ENCODE measurements at places on chromosomes 7 and 10. TPM values are rescaled to one million over a fixed set of nuclear protein-coding genes. Genes with fewer than 3 reads are reported as not detected.

Gene KIAA1549
- total RNA-seq: 2.7 TPM

Gene FBXL13
- 0.15 TPM for total RNA-seq

- DNase-seq: no peak
These were observed 102.1 kb downstream of the PDGFA start for GRCh38 chr7:417625-417889.

DNA sequence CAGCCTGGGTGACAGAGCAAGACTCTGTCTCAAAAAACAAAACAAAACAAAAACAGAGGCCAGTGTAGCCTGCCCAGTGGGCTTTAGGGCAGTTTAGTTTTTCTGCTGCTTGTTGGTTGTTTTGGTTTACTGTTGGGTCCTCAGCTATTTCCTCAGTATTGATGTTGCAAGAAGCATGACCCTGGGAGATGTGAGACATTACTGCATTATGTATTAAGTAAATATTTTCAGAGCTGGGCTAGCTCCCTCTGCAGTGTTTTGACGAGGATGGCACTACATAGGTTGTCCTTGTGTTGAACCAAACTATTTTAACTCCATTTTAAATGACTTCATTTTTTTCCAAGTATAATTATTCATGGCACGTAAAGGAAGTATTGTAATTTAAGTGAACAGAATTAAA is 4.8 kb downstream of the AKAP9 start:
- no peak for DNase-seq

DNA sequence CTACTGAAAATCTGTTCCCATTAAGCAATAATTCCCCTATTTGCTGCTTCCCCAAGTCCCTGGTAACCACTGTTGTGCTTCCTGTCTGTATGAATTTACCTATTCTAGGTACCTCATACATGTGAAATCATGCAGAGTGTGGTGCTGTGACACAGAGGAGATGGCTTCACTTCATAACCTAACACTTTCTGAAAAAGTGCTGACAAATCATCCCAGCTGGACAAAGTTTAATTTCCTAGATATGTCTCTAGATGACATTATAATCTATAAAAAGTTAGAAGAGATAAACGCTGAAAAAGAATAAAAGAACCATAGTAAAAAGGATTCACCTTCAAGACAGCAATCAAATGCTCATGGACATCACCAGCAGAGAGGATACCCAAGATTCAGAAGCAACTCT is 277.9 kb downstream of the SKIDA1 start:
- no peak for DNase-seq

- DNase-seq: no peak
These were observed 98.2 kb upstream of the PITRM1 start for GRCh38 chr10:3270577-3271316.

GRCh38 chr7:152924826-152925411 is 165.4 kb downstream of the ACTR3B start:
- no peak for DNase-seq

GRCh38 chr7:111787741-111788140 is 225.4 kb upstream of the IMMP2L start:
- DNase-seq: no peak

- no peak for DNase-seq
These were observed 279.9 kb upstream of the MKLN1 start for GRCh38 chr7:131047651-131048304.

DNA sequence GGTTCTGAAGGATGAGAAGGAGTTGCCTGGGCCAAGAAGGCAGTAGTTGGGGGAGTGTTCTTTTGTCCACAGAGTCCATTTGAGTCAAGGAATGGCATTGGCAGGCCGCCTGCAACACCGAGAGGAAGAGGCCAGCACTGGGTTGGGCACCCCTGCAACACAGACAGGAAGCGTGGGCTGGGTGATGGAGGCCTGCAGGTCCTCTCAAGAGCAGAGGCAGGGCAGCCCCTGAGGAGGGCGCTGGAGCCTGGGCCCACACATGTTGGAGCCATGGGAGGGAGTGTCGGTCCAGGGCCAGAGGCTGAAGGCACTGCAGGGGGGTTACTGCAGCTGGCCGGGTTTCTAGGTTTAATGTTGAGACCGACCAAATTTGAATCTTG is 137.3 kb downstream of the PTPN20 start:
- no peak for DNase-seq

GRCh38 chr7:121510302-121510701 is 114.2 kb upstream of the FAM3C start:
- DNase-seq: no peak

GRCh38 chr7:145216866-145217265 is 381.0 kb upstream of the TPK1 start:
- DNase-seq: no peak

Data from left colon (tissue), 2 donors.